NT2/D1 (cell line): ENCODE measurements at places on chromosomes 11 and 22.

DNA sequence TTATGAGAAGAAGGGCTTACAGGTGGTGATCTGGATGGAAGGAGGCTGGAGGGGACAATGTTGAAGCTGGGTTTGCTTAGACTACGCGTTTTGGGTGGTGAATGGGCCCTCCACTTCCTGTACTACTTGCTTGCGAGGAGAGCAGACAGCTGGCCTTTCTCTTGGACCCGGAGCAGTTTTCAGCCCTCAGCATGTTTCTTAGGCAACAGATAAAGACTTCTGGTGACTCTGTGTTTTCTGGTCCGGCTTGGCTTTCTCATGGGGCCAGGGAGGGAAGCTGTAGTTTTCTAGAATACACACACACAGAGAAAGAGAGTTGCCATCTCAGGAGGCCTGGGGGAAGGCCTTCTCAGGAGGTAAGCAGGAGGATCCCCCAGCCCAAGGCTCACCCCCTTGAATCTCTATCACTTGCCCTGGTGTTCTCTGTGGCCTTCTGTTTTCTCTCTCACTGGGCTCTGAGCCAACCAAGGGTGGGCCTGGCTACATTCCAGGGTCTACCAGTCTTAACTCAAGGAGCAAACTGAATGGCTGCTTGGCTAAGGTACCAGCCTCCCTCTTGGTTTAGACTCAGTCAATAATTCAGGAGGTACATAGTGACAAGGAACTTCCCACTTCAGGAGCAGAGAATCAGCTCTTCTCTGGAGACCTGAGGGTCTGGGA, 2.4 kb downstream of the CCS start:
- no peak for DNase-seq

DNA sequence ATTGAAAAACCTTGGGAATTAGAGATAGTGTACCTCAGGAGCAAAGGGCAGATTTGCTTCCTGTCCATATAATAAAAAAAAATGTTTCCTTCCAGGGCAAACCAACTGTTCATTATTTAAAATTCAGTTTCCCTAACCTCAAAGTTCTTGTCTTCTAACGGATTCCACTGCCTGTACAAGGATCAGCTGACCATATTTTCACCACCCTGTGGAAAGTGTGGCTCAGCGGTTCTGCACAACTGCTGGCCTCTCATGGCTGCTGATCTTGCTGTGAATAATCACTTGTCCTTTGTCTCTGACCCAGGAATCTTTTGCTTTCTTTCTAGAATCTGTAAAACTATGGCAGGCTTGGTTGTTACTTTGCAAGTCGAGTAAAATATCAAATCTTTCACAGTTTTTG, 1732.5 kb upstream of the RAG2 start:
- no peak for DNase-seq

DNA sequence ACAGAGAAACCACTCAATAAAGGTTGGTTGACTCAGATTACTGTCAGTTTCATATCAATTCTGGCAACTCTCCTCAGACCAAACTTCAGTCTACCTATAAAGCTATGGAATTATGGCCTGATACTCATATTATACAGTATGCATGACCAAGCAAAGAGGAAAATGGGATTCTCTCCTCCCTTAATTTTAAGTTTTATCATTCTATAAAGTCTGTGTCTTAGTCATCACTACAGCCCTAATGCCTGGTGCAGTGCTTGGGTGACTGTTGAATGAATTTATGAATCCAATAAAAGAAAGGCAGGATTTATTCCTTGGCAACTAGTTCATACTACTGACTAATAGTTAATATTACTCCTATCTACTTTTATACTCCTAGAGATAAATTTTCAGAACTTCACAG, 37.6 kb upstream of the GRAMD1B start:
- DNase-seq, result no peak

GRCh38 chr11:68297812-68298658, 14.4 kb upstream of the LRP5 start:
- peak; percentile 60 for DNase-seq

GRCh38 chr11:112877581-112877980, 83.6 kb upstream of the NCAM1 start:
- DNase-seq, result peak; percentile 5

DNA sequence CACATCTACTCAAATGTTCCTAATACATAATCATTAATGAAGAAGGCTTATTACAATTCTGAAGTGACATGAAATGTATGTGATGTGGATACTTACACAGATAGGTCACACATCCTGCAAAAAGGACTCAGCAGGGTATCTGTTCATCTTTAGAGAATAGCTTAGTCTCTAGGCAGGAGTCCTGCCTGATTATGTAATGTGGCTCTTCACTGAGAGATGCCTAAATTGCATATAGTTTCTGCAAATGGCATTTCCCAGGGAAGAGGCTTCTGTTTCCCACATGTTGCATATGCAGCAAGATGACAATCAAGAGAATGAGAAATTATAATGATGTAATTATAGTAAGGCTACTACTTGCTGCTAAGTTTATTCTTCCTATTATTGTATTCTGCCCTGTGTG, 58.8 kb upstream of the SLC36A4 start:
- DNase-seq, result no peak

GRCh38 chr11:111852103-111852502, 19.3 kb downstream of the ALG9 start:
- no peak for DNase-seq

GRCh38 chr22:17772958-17773605, 1.2 kb downstream of the BID start:
- no peak for DNase-seq

DNA sequence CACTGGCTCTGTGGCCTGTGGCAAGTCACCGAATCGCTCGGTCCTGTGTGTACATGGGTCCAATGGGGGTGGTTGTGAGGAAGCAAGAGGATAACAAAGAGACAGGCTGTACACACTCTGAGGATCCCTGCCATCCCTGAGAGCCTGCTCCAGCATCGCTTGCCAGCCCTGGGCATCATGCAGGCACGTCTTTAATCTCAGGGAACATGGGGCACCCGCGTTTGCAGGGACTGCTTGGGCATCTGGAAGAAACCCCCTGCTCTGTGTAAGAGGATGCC, 1.3 kb upstream of the C1QTNF5 start:
- no peak for DNase-seq

DNA sequence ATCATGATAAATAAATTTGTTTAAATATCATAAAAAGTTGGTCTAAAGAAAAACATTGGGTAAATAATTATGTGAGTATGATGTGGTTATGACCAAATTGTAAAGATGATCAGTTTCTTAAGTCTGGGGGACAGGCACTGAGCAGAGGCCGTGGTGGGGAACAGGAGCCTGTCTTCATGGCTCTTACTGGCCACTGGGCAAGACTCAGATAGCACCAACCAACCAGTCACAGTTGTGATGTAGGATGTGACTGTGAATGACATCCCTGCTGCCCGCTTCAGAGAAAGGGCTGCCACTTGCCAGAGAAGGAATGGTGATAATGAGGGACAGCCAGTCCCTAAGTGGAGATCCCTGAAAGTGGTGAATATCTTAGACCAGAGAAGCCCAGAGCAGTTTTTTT, 7.0 kb downstream of the PTPRJ start:
- no peak for DNase-seq

DNA sequence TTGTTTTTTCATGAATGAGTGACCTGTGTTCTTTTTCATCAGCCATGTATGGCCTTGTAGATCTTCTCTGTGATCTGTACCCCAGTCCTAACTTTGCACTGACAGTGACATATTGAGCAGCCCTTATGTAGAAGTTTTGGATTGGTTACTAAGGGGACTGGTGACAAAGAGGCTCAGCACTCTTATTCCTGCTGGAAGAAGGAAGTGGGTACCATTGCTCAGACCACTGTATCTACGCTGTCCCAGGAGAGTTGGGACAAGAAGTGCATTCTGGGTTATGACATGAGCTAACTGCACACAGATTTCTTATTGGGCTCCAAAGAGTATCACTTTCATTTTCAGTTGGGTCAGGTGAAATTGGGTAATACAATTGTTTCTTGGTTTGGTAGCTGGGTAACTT, 107.8 kb upstream of the RASSF10 start:
- no peak for DNase-seq

DNA sequence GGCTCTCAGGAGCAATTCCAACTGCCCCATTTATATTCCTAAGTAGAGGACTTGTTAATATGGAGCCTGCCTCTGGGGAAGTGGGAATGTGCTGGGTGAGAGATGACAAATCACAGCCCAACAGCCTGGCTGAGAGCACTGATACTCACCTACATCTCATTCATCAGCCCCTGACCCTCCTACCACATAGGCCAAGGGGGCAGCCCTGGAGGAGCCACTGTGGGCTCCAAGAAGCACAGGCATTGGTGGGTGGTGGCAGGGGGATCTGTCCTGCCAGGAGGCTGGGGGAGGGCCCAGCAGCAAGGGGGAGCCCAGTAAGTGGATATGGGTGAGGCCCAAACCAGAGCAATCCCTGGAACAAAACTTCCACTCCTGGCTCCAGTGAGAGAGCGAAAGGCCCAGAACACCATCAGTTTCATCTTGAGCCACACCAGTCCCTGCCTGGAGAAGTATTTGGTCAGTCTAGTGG, 79.7 kb downstream of the BUD13 start:
- DNase-seq, result no peak

- DNase-seq, result no peak
Measured at GRCh38 chr22:20940904-20941385, 23.7 kb downstream of the CRKL start.

DNA sequence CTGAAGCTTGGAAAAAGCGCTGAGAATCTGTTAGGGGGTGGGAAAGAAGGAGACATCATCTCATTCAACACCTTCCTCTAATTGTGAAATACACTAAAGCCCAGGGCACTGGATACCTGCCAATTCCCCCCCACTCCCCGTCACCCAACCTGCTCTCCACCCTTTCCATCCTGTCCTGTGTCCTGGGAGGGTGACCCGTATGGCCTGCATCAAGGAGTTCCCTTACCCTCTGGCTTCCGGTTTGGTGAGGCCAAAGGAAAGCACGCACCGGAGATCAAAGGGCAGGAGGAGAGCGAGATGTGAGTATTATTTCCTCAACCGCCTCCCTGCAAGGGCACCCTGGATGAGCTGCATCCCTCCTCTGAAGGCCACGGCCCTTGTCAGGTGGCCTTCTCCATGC, 65.0 kb upstream of the PTPRJ start:
- no peak for DNase-seq

- no peak for DNase-seq
Measured at GRCh38 chr11:103234974-103235373, 125.7 kb downstream of the DYNC2H1 start.

- no peak for DNase-seq
Measured at GRCh38 chr11:87356428-87356827, 318.7 kb downstream of the TMEM135 start.

DNA sequence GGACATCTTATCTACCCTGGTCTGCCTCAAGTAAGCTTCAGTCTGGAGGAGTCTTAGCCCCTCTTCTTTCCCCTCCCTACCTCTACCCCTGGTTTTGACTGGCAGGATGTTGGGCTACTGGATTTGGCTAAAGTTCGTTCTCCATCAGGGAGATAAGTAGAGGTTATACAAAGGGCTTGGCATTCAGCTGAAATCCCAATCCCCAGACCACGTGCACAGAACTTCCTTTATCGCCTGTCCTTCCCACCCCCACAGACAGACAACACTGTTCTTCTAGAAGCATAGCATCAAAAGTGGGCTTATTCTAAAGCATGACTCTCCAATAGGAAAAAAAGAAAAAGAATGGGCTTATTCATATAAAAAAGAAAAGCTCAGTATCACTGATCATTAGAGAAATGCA, 7.8 kb downstream of the PRG3 start:
- no peak for DNase-seq

- DNase-seq, result no peak
Measured at GRCh38 chr11:15418921-15419320, 304.2 kb downstream of the INSC start.

- DNase-seq, result no peak
Measured at GRCh38 chr22:29043906-29044575, 17.6 kb downstream of the C22orf31 start.

GRCh38 chr22:44780876-44781449, 28.6 kb downstream of the ARHGAP8 start:
- DNase-seq, result no peak

DNA sequence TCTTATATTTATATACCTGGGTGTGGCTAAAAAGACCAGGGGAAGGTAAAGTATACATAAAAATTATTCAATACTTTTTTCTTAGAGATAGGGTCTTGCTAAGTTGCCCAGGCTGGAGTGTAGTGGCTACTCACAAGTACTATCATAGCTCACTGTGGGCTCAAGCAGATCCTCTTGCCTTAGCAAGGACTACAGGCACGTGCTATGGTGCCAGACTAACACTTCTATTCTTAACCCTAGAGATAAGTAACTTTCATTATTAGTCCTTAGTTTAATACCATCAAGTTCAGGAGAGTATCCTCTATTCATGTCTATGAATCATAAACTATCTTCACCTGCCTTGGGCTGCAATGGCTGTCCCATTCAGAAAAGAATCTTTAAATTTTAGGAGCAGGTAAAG, 11.9 kb downstream of the FCHSD2 start:
- DNase-seq, result no peak

DNA sequence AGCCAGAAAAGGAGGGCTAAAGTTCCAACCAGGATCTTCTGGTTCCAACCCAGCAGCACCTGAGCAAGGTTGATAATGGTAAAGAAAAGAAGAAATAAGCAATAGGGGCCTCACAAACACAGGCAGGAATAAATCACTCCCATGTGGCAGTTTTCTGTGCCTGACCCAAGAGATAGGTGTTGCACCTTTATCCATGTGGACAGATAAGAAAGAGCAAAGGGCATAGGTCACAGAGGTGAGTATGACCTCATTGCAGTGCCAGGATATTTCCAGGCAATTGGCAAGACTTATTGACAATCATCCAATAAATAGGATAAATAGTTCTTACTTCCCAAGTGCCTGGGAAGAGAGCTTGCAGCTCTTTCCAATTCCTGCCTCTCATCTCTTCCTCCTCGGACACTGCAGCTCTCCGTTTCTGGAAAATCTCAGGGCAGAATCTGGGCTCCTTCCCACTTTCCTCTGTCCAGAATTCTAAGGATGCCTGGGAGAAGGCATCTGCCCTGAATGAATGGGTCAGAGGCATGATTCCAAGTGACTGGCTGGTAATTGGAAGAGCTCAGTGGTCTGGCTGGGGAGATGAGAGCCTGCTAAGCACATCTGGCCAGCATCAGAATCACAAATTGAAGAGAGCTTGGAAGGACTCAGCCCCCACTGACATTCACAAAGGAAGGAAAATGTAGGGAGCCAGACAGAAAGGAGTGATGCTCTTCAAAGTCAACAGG, 14.5 kb upstream of the LRRC55 start:
- DNase-seq, result no peak

GRCh38 chr11:76160856-76161255, 45.4 kb downstream of the WNT11 start:
- no peak for DNase-seq

- DNase-seq, result peak; percentile 46
Measured at GRCh38 chr11:86291466-86292262, 10.4 kb upstream of the HIKESHI start.
